ENCODE measurements at places on chromosomes 6 and 20. TPM values are rescaled to one million over a fixed set of nuclear protein-coding genes. Genes with fewer than 3 reads are reported as not detected.

GRCh38 chr6:75934643-75935472 is 137.6 kb downstream of the IMPG1 start:
- DNase-seq: peak; percentile 79

- peak; percentile 33 for DNase-seq
Observed at GRCh38 chr6:90103056-90103800, 193.4 kb downstream of the BACH2 start.

DNA sequence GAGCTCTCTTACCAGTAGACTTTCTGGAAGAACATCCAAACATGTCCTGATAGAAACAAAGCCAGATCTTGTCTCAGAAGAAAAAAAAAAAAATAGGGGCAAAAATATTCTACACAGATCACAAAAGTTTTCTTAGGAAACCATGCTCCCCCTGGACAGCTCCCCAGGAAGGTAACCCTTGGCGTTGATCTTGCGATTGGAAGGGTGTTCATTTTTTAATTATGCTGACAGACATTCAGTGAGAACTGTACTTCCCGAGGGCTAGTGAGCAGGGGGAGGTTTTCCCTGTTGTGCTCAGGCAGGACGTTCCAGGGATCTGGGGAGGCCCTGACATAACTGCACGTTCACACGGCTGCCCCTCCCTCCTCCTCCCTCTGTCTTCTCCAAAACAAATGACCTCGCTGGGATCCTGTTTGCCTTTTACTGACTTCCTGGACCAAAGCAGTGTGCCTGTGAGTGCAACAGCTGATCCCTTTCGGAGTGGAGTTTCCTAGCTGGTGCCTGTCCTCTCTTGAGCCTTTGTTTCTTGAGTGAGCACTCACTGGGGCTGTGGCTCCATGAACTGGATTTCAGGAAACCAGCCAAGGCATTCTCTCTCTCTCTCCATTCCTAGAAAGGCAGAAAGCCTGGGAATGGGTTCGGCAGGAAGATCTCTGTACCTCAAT is 46.7 kb downstream of the MARCKS start:
- DNase-seq: peak; percentile 15

DNA sequence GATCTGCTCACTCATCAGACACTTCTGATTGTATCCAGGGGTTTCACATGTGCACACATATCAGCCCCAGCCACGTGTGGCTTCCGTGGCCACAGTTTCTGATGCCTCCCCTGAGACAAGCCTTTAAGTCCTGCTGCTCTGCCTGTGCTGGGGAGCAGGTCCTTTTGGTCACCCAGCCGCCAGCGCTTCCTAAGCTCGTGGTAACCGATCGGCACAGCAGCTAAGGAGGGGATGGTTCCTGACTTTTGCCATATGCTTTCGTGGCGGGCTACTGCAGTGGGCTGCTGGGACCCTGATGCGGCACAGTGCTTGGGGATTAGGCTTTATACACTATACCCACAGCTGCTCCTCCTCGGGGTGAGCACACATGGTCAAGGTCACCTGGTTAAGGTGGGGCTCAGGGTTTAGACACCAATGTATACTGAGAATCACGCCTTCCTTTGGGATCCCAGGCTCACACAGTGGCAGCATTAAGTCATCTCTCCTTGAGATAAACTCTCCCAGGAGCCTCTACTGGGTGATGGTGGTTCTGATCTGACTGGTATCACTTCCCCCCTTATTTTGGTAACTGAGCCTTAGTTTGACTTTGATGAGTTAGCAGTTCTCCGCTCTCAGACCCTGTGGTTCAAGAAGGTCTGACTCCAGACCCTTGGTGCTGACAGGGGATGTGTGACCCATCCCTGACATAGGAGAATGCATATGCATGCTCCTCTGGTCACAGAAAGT is 85.9 kb upstream of the KCNG1 start:
- no peak for DNase-seq

GRCh38 chr6:19805129-19805481 is 32.1 kb upstream of the ID4 start:
- DNase-seq: no peak

GRCh38 chr20:36527331-36528125 is 13.8 kb upstream of the MYL9 start:
- no peak for DNase-seq

GRCh38 chr20:41649489-41649888 is 31.3 kb upstream of the CHD6 start:
- no peak for DNase-seq

DNA sequence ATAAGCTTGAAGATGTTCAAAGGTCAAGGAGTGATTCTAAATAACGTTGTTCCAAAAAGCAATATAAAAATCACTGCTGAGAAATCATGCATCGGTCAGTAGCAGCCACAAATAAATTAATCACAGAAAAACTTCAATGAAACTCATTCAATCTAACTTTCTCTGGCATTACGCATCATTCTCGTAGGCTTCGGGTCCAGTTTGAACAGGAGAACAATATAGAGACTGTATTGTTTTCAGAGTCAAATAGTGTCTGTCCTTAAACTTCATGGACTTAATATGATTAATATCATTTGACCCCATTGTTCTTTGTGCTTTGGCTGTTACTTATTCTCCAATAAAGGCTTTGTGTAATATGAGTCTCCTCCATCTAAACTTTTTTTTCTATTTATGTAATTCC is 200.4 kb downstream of the C6orf118 start:
- DNase-seq: peak; percentile 4

GRCh38 chr6:170435766-170436165 is 117.3 kb downstream of the PSMB1 start:
- no peak for DNase-seq

- DNase-seq: no peak
Observed at GRCh38 chr6:34897130-34897529, 8.1 kb downstream of the ANKS1A start.

GRCh38 chr20:62748311-62748710 is 39.7 kb downstream of the NTSR1 start:
- DNase-seq: no peak

- peak; percentile 47 for DNase-seq
Observed at GRCh38 chr6:29589423-29590048, 4.6 kb downstream of the OR2H2 start.

DNA sequence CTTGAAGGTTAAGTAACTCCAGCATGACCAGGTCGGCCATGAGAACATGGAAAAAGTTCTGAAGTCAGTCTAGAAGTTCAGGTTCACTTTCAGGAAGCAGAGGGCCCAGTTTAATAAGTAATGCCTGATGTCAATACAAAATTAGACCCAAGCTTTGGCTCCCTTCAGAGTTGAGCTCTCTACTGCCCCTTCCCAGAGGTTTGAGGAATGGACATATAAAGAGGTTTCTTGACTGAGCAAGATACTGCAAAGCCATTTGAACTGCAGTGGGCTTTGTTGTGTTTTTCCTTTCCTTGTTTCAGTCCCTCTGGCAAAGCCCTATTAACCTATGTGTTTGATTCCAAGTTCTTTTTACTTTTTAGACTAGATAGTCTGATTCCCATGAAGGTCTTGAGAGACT is 97.8 kb upstream of the PREP start:
- DNase-seq: no peak

DNA sequence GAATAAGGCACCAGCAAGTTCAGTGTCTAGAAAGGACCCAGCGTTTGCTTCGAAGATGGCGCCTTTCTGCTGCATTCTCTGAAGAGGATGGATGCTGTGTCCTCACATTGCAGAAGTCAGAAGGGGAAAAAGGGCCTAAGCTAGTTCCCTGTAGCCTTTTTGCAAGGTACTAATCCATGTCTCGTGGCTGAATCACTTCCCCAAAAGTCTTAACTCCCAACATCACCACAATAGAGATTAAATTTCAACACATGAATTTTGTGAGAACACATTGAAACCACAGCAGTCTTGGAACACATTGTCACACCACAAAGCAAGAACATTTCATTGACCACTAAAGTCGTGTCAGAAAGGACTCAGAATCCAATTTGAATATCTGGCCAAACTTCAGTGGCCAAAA is 42.1 kb downstream of the KLHL31 start:
- peak; percentile 22 for DNase-seq

- peak; percentile 96 for DNase-seq
Observed at GRCh38 chr20:6632187-6632586, 135.3 kb upstream of the BMP2 start.

GRCh38 chr6:34484899-34485298 is 19.0 kb downstream of the PACSIN1 start:
- DNase-seq: no peak

DNA sequence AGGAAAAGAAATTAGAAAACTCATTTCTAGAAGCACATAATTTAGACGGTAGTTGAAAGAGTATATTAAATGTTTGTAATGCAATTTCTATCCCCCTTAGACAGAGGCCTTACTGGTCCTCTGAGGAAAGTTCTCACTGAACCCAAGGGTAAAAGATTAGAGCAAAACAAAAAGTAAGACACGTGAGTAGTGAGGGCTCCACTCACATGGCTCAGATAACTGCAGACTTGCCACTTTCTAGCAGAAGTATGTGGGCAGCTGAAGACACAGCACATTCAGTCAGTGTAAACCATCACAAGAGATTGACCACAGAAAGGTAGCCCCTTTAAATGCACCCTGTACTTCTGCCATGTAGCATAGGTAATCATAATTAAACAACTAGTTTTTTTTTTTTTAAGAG is 193.8 kb downstream of the BTBD9 start:
- no peak for DNase-seq

- DNase-seq: no peak
Observed at GRCh38 chr6:11036351-11036740, 7.8 kb downstream of the ELOVL2 start.

- no peak for DNase-seq
Observed at GRCh38 chr6:13371421-13372072, 43.2 kb upstream of the TBC1D7 start.

- DNase-seq: no peak
Observed at GRCh38 chr6:71126506-71126905, 162.1 kb upstream of the OGFRL1 start.

- DNase-seq: peak; percentile 26
Observed at GRCh38 chr6:148973538-148974208, 226.8 kb downstream of the UST start.

GRCh38 chr20:24936526-24937407 is 12.3 kb upstream of the CST7 start:
- no peak for DNase-seq

- DNase-seq: no peak
Observed at GRCh38 chr20:33893314-33893713, 82.2 kb downstream of the CHMP4B start.

GRCh38 chr6:465531-466348 is 74.2 kb downstream of the IRF4 start:
- DNase-seq: no peak

- DNase-seq: peak; percentile 48
Observed at GRCh38 chr6:89640804-89641203, 2.3 kb upstream of the LYRM2 start.

The QKI gene
- total RNA-seq: 192 TPM

The WFDC11 gene
- total RNA-seq: not detected

The ZNF451 gene
- 52.4 TPM for total RNA-seq

The EGFL8 gene
- total RNA-seq: 2.8 TPM

The MUC21 gene
- not detected for total RNA-seq

The SUMO4 gene
- 0.84 TPM for total RNA-seq

The FKBP5 gene
- total RNA-seq: 0.10 TPM

The PRSS35 gene
- not detected for total RNA-seq

Measured in RPMI7951 (cell line).